NCI-H2171 treated with DMSO at 0.1 percent for 48 hours (cell line): ENCODE measurements at places on chromosomes 13 and 19.

DNA sequence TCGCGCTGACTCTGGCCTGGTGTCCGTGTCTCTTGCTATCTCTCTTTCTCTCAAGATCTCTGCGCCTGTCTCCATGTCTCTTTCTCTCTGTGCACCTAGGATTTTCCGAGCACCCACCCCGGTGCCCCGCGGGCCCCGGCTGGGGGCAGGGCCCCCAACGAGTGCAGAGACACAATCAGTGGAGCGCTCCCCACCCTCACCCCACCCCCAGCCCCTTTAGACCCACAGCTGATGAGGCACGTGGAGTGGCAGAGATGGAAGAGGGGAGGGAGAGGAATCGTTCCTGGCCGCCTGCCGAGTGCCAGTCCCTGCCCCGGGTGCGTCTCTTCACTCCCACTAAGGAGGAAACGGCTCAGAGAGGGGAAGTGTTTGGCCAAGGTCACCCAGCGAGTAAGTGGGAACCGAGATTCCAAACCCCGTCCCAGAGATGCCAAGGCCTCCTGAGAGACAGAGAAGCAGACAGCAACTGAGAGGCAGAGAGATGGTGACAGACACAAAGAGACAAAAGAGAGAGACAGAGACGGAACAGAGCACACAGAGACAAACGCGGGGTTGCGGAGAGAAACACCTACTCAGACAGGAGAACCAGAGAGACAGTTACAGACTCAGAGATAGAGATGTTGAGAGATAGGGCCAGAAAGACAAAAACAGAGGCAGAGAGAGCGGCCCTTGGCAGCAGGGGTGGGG, 626 bp upstream of the BCL3 start:
- DNase-seq: peak; percentile 50

- DNase-seq: no peak
Measured at GRCh38 chr13:55087085-55087484, 2053.6 kb upstream of the PRR20A start.

DNA sequence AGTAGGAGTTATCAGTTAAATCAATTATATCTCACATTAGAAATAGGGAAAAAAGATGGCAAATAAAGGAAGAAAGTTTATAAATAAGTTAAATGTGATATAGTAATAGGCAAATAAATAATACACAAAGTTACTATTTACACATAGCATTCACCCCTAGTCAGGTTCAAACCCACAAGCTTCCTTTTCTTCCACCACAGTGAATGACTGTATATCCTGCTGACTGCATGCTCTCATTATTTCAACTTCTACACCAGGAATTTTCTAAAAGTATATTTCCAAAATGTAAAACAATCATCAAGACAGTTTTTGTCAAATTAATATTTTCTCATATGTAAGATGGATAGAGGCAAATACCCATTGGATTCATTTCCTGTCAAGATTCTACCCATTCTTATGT, 548.6 kb upstream of the SLITRK5 start:
- no peak for DNase-seq

DNA sequence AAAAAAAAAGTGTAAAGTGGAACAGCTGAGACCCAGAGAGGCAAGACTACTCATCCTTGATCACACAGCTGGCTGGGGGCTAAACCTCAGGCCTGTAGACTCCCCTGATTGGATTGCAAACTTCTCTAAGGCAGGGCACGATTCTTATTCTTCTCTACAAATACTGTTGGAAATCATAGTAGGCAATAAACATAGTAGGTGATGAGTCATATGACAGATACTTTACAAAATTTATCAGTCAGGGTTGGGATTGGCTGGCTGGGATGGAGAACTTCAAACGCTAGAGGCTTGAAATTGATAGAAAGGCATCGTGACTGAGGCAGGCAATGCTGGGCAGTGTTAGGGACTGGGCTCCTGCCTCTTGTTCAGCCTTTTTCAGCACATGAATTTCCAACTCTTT, 5.9 kb upstream of the MATK start:
- DNase-seq: no peak

DNA sequence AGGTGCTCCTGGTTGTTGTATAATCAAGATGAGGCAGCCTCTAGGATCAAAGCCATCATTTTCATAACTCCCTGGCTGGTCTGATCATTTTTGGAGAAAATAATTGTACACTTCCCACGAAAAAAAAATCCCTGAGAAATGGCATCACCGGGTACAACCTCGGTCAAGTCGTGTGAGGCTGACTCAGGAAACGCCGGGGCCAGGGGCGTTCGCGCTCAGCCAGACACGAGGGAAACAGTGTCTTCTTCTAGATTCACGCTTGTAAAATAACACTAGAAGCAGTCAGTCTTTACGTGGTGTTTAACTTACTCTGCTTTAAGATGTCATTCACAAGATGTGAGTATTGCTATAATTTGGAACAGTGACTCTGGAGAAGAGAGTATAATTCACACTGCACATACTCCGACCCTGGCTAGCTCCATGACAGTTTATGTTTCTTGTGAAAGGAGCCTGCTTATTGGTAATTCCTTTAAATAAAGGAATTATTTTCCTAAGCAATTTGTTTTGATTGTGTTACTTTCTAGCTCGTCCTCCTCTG, 109.0 kb upstream of the SOX1 start:
- DNase-seq: no peak

DNA sequence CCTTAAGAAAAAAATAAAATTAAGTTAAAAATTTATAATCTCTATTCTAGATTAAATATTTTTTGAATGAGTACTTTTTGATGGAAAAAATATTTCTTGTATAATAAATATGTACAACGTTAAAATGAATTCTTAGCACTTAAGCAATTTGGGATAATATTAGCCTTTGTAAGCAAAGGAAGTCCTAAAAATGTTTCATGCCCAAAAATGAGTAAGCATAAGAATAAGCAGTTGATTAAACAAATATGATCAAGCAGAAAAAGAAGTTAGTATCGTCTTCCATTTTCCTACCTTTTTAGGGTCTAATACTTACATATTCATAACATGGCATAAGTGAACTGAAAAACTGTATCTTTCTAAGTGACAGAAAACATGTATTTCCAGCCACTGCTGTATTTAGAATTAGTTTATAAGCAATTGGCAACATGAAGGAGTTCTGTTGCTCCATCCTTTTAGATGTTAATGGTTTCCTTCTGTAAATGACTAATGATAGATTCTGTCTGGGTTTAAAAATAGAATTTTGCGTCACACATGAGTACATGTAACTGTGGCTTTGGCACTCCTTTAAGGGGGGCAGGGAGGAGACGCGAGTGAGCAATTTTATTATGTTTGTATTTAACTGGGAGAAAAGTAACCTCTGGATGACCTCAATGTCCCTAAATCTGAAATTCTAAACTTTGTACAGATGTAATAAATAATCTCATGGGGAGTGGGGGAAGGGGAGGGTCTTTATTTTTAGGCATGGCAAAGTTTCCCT, 237.4 kb downstream of the RGCC start:
- DNase-seq: no peak

DNA sequence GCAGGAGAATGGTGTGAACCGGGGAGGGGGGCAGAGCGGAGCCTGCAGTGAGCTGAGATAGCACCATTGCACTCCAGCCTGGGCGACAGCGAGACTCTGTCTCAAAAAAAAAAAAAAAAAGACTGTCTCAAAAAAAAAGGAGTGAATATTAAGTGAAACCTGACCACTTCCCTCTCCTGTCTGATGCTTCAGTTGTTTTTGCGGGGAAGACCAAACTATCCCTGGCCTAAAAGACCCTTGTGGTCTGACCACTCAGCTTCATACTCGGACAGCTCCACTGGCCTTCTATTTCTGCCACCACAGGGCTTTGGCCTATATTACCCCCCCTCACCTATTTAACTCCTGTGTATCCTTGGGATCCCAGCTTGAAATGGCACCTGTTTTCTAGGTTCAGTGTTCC, 2.3 kb downstream of the CLASRP start:
- DNase-seq: no peak

- no peak for DNase-seq
Measured at GRCh38 chr13:50292081-50292480, 276.8 kb downstream of the KCNRG start.

- no peak for DNase-seq
Measured at GRCh38 chr13:31950111-31950815, 81.3 kb upstream of the FRY start.

DNA sequence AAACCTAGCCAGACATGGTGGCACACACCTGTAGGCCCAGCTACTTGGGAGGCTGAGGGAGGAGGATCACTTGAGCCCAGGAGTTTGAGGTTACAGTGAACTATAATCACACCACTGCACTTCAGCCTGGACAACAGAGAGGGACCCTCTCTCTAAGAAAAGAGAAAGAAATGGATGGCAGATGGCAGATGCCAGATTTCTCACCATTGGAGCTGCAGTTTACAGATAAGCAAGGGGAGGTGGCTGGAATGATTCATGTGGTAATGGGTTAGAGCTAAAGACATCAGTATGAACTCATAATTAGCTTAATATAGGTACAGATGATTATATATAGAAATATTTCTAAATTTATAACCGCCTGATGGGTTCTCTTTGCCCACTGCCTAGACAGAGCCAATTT, 80.1 kb upstream of the IPO5 start:
- DNase-seq: no peak

DNA sequence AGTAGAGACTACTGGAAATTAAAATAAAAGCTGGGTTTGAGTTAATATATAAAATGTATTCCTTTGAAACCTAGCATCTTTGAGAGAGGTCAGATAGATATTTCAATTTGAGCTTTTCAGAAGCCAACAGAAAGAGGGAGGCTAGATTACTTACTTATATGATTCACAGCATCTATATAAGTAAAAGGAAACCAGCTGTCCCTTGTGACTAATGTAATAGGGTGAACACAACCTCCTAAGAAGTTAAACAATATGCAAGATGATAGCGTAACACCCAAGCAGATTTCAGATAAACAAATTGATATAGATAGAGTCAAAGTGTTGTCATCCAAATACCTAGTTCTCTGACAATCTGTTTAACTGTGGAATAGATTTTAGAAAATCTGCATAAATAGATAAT, 393.5 kb upstream of the GPC6 start:
- DNase-seq: peak; percentile 9

GRCh38 chr13:97414392-97414791, 19.6 kb upstream of the RAP2A start:
- no peak for DNase-seq

DNA sequence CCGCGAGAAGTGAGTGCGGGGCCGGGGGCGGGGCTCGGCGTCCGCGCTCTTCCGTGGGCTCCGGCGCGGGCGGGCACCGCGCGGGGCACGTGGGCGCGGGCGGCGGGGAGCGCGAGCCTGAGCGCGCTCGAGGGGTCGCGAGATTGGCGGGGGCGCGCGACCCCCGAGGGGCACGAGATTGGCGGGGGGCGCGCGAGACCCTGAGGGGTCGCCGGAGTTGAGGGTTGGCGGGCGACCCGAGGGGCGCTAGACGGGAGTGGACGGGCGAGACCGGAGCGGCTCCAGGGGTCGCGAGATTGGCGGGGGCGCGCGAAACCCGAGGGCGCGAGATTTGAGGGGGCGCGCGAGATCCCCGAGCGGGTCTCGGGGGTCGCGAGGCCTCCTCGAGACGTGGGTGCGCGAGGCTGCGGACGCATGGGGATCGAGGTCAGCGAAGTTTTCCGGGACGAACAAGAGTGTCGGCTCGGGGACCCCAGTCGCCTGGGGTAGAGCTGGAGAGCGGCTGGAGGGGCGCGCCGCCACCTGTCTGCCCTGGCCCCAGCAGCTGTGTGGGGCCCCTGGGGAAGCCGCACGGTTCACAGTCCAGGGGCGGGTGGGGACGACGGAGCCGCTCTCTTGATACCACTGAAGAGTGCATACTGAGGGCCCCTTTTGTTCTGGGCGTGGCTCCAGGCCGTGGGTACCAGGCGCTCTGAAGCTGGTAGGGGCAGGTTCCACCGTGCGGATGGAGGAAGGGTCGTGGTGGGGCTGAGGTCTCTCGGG, 682 bp downstream of the SSBP4 start:
- peak; percentile 52 for DNase-seq

- DNase-seq: no peak
Measured at GRCh38 chr19:33267706-33268105, 34.6 kb downstream of the CEBPA start.

DNA sequence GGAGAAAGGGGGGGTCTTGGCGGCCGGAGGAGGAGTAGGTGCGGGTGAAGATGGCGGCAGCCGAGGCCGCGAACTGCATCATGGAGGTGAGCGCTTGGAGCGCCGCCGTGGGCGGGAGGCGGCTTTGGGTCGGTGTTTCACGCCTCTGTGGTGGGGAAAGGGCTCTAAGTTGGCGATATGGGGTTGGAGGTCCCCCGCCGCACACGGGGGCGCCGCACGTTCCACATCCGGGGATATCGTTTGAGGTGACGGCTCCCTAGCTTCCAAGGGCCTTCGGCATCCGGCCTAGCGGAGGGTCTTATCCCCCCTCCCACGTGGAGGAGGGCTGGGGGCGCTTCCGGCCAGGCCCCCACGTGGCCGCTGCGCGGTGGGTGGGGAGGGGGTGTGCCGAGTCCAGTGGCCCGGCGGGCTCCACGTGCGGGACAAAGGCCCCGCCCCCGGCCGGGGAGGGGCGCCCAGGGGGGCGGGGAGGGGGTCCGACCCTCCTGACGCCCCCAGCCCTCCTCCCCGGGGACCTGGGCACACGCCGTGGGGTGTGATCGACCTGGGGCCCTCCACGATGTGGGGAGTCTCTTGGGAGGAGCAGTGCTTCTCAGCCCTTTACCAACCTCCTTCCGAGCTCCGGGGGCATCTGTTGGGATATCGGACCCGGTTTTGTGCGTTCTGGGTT, at the start of gene PRMT1:
TSS of gene PRMT1 (plus strand) at position 41 of the 670 bp plus-strand sequence. CDS start at position 51, 10 bp downstream.
- DNase-seq: peak; percentile 78

GRCh38 chr13:26299168-26299750, 45.3 kb downstream of the CDK8 start:
- no peak for DNase-seq

- no peak for DNase-seq
Measured at GRCh38 chr13:68185444-68186141, 955.5 kb upstream of the PCDH9 start.

- DNase-seq: no peak
Measured at GRCh38 chr13:93328943-93329342, 102.3 kb downstream of the GPC6 start.

GRCh38 chr13:32093006-32093405, 61.4 kb downstream of the FRY start:
- no peak for DNase-seq

DNA sequence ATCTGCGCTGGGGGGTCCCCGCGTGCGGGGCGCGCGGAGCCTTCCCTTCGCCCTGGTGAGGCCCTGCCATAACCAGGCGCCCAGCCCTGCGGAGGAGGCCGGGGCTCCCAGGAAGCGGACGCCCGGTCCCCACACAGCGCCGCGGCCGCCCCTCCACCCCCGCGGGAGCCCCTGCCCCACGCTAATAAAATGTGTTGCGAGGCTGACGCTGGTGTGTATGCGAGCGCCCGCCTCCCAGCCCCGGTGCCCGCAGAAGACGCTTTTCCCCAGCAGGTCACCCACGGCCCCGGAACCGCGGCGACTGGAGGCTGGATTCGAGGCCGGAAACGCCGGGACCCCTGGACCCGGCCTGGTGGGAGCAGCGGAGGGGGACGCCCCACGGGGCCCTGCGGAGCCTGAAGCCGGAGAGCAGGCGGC, 12.1 kb upstream of the CDC34 start:
- DNase-seq: no peak

DNA sequence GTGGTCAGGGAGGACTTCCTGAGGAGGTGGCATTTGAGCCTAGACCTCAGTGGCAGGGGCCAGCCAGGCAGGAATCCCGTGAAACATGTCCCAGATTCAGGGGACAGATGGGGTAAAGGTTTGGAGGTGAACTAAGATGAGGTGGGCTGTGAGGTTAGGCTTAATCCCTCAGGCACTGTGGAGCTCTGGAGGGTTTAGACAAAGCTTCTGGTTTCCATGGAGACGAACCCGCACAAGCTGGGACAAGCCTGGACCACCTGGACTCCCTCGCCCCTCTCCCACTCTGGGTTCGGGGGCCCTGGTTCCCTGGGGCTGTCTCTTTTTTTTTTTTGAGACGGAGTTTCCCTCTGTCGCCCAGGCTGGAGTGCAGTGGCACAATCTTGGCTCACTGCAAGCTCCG, 15.7 kb downstream of the TJP3 start:
- peak; percentile 97 for DNase-seq
